CD4-positive, alpha-beta T cell treated with Interferon gamma for 1 hour (primary cell): ENCODE measurements at places on chromosomes 7 and 10.

DNA sequence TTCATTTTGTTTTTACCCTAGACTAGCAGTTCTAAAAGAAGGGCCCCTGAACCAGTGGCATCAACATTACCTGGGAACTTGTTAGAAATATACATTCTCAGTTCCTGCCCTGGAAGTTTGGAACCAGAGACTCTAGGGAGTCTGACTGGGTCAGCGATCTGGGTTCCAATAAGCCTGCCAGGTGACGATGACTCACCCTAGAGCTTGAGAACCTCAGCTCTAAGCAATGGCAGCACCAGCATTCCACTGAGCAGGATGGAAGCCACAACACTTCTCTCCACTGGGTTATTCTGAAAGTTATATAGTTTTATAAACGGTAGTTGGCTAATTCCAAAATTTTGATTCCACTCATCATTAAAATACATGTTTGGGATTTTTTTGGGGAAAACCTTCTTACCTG is 97.0 kb upstream of the AMPH start:
- DNase-seq = no peak

DNA sequence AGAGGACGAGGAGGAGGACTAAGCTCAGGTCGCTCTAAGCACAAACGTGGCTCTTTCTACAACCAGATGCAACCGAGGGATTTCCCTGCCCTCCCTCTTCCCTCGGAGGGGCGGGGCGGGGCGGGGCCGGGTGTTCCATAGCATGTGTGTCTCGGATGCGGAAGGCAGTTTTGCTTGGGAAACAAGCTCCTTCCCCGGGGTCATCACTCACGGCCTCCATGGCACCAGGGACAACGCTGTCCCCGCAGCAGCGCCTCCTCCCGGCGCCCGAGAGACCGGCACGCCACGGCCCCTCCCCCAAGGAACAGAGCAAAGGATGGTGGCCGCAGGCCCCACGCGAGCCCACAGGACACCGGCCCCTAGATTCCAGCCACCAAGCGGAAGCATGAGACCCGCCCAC is 110.5 kb downstream of the PAXIP1 start:
- no peak for DNase-seq

DNA sequence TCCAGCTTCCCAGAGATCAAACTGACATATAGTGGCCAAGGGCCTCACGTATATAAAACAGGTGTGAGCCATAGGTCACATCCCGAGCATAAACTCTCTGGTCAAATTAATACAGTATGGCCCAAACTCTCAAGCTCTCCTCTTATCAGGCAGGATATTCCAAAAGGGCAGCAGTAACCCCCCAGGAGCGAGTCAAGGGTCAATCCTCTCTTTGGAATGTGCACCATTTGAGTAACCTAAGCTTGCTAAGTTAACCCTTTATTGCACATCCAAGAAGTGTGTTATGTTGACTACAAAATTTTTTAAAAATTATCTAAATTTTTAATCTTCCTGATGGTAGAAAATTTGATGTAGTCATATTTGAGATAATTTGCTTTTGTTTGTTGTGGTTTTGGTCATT is 4.5 kb upstream of the TRIM24 start:
- DNase-seq = no peak

GRCh38 chr10:105964009-105964408 is 1200.5 kb downstream of the SORCS1 start:
- DNase-seq = no peak

GRCh38 chr7:74174606-74175082 is 488 bp downstream of the EIF4H start:
- peak; percentile 33 for DNase-seq

- DNase-seq = no peak
Observed at GRCh38 chr10:73139251-73139650, 28.6 kb downstream of the ECD start.

GRCh38 chr10:127802531-127803095 is 65.6 kb downstream of the FOXI2 start:
- DNase-seq = no peak

- DNase-seq = peak; percentile 59
Observed at GRCh38 chr10:97914837-97915211, 65.2 kb downstream of the GOLGA7B start.

DNA sequence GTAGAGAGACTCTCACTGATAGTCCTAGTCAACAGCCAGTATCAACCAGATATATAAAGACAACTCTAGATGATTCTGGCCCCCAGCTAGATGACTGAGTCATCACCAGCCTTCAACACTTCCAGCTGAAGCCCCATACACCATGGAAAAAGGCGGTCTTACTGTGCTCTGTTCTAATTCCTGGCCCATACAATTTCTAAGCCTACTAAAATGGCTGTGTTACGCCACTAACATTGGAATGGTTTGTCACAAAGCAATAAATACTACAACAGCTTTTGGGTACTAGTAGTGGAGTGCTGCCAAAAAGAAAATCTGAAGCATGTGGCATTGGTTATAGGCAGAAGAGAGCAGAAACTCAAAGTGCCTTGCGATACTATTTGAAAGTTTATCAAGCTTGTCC is 13.0 kb upstream of the TES start:
- DNase-seq = no peak

- DNase-seq = no peak
Observed at GRCh38 chr10:126058507-126058906, 162.1 kb downstream of the FANK1 start.

GRCh38 chr10:34814223-34814912 is 728 bp downstream of the PARD3 start:
- no peak for DNase-seq

- DNase-seq = no peak
Observed at GRCh38 chr7:35253710-35254495, at the start of gene TBX20. TSS of gene TBX20 (minus strand) at chr7:35254100. CDS start at chr7:35253620, 480 bp downstream.

- DNase-seq = no peak
Observed at GRCh38 chr10:75770626-75771081, 339.2 kb downstream of the LRMDA start.

GRCh38 chr10:120641695-120642094 is 184.7 kb downstream of the PLPP4 start:
- no peak for DNase-seq

GRCh38 chr7:41448104-41448503 is 254.8 kb downstream of the INHBA start:
- no peak for DNase-seq

DNA sequence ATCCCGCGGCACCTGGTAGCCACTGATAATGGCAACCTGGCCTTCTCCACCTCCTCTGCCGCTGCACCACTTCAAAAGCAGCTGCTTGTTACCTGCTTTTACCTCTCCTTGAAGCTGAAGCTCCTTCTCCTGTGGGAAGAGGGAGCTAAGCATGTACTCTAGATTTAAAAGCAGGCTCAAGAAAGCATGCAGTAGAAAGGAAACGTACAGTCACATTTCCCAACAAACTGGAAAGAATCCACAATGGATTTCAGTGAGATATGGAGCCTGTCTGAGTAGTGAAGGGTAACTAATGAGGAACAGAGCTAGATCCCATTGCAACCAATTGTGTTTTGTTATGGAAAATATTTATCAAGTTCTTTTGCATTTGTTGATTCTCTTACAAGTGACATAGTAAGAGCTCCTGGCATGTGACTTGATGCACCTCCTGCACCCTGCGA is 457.4 kb upstream of the GALNT17 start:
- DNase-seq = no peak

DNA sequence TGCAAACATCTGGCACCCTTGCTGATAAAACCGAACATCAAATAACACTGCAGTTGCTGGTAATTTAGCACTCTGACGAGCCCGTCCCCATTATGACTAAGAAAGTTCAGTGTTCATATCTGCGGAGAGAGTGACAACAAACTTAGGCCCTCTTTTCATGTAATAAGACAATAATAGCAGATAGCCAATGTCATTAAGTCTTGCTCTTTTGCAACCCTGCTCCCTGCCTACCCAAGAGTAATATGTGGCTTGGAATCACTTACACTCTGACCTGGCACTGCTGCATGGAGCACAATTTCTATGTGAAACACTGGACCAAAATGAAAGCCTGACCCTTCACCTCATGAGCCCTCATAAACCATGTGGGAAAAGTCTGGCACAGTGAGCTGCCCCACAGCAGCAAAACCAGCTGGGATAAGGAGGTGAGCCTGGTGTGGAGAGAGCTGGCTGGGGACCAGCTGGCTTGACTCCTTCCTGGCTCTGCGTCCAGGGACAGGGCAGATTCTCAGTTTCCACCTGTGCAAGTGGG is 86.5 kb downstream of the HIPK2 start:
- no peak for DNase-seq

- DNase-seq = no peak
Observed at GRCh38 chr7:101370836-101371235, 8.2 kb downstream of the COL26A1 start.

DNA sequence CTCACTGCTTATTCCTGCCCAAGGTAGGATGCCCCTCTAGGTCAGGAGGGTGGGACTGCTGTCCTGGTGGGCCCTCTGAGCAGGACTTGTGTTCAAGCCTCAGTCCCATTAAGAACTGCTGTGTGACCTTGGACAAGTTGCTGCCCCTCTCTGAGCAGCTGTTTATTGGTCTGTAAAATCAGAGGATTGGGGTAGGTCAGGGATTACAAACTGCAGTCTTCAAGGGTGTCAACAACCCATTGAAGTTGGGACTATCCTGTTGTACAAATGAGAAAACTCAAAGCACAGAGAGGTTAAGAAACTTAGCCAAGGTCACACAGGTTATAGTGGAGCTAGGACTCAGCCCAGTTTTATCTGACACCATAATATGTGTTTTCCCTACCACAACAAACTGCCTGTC is 55.3 kb downstream of the ZMIZ1 start:
- no peak for DNase-seq
